ENCODE measurements at places on chromosomes 7 and 10. TPM values are rescaled to one million over a fixed set of nuclear protein-coding genes. Genes with fewer than 3 reads are reported as not detected.

DNA sequence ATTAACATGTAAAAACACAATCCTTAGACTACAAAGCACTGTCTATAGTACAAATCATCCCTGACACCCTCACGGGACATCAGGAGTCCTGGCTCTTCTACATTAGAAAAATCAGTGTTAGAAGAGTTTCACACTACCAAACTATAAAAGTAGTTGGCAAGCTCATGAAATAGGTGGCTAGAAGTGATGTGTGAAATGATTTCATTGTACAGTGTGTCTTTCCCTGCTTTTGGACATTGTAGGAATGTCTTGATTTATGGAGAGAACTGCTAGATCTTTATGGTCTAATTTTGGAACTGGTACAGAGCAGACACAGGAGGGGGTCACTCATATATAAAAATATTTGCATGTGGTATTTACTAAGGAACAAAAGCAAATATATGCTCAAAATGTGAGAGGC is 33.2 kb downstream of the SEMA3A start:
- no peaks in the 10 kb centered on the region for H3K36me3 ChIP-seq
- no peak for DNase-seq
- H3K4me3 ChIP-seq = no peak overlapping the region
- no peaks in the 10 kb centered on the region for H3K27me3 ChIP-seq

DNA sequence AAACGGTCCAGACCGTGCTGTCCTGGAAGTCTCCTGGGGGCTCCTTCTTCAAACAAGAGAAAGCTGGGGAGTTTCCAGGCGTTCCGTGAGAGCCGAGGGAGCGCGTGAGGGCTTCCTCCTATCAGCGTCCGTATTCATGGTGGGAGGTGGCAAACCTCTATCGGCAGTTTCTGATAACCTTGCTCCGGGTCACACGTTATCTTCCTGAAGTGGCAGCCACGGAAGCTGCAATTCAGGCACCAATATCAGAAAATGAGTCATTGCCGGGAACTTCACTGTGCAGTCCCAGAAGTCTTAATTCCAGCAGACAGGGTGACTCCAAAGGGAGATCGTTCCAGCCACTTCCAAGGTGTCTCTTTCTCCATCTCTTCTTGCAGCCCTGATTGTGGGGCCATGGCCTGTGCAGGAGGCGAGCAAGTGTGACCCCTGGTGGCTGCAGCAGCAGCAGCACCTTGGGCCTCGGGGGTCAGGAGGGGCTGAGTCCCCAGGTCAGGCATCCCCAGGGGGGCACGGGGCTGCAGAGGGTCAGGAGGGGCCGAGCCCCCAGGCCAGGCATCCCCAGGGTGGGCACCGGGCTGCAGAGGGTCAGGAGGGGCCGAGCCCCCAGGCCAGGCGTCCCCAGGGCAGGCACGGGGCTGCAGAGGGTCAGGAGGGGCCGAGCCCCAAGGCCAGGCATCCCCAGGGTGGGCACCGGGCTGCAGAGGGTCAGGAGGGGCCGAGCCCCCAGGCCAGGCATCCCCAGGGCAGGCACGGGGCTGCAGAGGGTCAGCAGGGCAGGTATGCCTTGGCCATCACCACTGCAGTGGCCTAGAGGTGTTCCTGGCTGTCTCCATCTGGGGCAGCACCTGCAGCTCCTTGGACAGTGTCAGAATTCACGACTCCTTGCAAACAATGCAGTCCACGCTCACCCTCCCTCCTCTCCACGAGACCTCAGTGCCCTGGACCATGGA is 538.7 kb downstream of the DNAJB6 start:
- no peak overlapping the region for H3K4me3 ChIP-seq
- H3K27me3 ChIP-seq = peaks cover 2% of the 10 kb centered on the region
- H3K4me1 ChIP-seq = peaks cover 4% of the 10 kb centered on the region
- H3K36me3 ChIP-seq = peaks cover 31% of the 10 kb centered on the region
- DNase-seq = peak; percentile 56

DNA sequence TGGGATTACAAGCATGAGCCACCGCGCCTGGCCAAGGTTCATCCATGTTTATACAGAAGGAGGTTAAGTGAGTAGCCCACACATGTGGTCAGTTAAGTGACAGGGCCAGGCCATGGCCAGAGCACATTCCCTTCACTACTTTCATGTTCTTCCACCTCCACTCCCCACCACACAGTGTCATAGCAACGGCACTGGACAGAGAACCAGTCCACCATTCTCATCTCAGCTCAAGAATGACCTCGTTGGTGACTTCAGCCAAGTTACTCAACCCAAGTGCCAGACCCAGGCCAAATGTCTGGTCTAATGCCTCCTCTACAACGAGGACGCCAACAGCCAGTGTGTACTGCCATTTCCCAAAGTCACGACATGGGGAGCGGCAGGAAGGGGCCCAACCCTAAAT is 62.4 kb downstream of the INHBA start:
- peaks cover 9% of the 10 kb centered on the region for H3K36me3 ChIP-seq
- DNase-seq = no peak
- peaks cover 24% of the 10 kb centered on the region for H3K4me1 ChIP-seq
- no peak overlapping the region for H3K27ac ChIP-seq

DNA sequence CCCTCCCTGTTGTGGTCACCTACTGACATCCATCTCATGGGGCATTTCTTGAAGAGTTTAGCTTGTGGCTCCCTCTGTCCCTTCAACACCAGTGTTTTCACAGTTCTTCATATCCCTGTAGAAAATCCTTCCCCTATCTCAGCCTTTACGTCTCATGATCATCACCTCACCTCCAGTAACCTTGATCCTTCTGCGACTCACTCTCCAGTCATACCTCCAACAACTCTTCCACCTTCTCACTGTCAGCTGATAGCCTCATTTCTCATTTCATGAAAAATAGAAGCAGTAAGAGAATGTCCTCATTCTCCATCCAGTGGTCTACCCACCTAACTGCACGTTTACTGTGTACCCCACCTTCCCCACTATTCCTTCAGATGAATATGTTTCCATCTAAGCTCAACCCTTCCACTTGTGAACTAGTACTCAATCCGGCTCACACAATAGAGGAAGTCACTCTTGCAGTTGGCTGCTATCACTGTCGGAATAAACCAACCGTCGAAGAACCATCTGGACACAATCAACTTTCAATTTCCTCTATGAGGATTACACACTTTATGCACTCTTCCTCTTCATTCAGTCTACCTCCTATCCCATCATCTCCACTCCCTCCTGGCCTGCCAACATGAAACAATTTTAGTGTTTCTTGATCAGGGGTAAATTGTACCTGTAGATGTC is 256.0 kb downstream of the AHR start:
- no peaks in the 10 kb centered on the region for H3K36me3 ChIP-seq
- H3K27ac ChIP-seq = no peak overlapping the region
- no peaks in the 10 kb centered on the region for H3K27me3 ChIP-seq
- H3K4me3 ChIP-seq = no peak overlapping the region

The PAPSS2 gene
- 22.1 TPM for total RNA-seq

The IFIT2 gene
- total RNA-seq = 0.07 TPM

GRCh38 chr10:101011517-101012423 is 12.2 kb downstream of the LZTS2 start:
- peaks cover 24% of the 10 kb centered on the region for H3K27me3 ChIP-seq
- H3K4me1 ChIP-seq = peaks cover 30% of the 10 kb centered on the region
- no peak overlapping the region for H3K27ac ChIP-seq
- peak; percentile 49 for DNase-seq
- H3K36me3 ChIP-seq = no peaks in the 10 kb centered on the region

The SPAM1 gene
- total RNA-seq = not detected

The UCMA gene
- total RNA-seq = 1.9 TPM

DNA sequence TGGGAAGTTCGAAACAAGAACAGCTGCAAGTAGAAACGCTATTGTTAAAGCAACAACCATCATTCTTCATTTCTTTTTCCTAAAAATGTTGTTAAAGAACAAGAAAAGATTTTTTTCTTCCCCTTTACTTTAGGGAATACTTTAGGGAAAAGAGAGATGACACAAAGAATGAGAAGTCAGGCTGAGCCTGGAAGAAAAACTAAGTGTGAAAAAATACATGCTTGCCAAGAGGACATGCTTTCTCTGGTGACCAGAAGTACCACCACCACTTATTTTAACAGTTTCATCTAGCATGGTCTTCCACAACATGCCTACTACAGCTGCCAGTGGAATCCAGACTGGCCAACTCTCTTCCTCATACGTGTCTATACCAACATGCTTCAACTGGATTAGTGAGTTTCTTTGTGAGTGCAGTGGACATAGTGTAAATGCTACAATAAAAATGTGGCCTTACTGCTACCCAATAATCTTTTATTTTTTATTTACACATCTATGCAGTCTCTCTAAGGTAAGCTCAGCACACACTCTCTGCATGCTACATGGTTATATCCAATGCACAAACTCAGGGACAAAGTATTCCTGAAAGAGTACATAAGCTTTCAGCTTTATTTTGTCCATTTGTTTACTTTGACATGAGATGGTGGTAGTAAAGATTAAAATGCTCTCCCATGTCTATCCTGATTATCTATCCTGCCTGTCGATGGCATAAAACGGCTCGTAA is 196.2 kb downstream of the TAX1BP1 start:
- no peaks in the 10 kb centered on the region for H3K27me3 ChIP-seq
- H3K4me1 ChIP-seq = peaks cover 28% of the 10 kb centered on the region

- DNase-seq = peak; percentile 16
- H3K4me3 ChIP-seq = no peak overlapping the region
- H3K27ac ChIP-seq = no peak overlapping the region
- peaks cover 56% of the 10 kb centered on the region for H3K4me1 ChIP-seq
These were observed 13.5 kb downstream of the AHR start for GRCh38 chr7:17311952-17312351.

GRCh38 chr10:101896225-101896877 is 52.8 kb upstream of the KCNIP2 start:
- no peaks in the 10 kb centered on the region for H3K36me3 ChIP-seq
- no peak for DNase-seq
- H3K27ac ChIP-seq = no peak overlapping the region

DNA sequence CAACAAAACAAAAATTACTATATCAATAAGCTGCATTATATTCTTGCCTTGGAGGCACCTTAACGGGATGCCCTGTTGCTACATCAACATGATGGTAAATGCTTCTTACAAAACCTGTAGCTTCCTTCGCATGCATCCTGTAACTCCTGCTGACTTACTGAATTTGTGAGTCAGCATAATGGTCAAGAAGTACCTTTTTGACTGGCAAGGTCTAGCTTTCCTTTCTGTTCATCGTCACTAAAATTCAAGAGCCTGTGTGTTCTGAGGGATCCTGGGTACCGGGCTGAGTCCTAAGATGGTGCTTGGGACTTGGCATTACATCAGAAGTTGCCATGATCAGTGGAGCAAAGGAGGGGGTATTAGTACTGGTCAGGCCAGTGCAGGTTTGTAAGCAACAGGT is 4.9 kb downstream of the PFKFB3 start:
- H3K4me3 ChIP-seq = no peak overlapping the region
- H3K27me3 ChIP-seq = peaks cover 8% of the 10 kb centered on the region
- DNase-seq = no peak

The OPN1SW gene
- total RNA-seq = not detected

DNA sequence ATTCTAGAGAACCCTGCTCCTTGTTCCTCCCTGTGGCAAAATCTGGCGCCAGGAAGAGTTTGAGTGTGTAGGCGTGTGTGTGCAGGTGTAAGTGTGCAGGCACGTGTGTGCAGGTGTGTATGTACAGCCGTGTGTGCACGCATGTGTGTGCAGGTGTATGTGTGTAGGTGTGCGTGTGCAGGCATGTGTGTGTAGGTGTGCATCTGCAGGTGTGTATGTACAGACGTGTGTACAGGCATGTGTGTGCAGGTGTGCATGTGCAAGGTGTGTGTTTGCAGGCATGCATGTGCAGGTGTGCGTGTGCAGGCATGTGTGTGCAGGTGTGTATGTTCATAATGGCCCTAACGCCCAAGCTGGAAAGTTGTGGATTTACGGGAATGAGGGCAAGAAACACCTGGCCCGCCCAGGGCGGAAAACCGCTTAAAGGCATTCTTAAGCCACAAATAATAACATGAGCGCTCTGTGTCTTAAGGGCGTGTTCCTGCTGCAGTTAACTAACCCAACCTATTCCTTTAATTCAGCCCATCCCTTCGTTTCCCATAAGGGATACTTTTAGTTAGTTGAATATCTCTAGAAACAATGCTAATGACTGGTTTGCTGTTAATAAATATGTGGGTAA is 34.1 kb downstream of the KCTD7 start:
- no peaks in the 10 kb centered on the region for H3K4me1 ChIP-seq
- peaks cover 14% of the 10 kb centered on the region for H3K36me3 ChIP-seq
- no peaks in the 10 kb centered on the region for H3K27me3 ChIP-seq
- H3K4me3 ChIP-seq = no peak overlapping the region
- DNase-seq = no peak

- peaks cover 27% of the 10 kb centered on the region for H3K4me1 ChIP-seq
- H3K27me3 ChIP-seq = peaks cover 4% of the 10 kb centered on the region
- H3K27ac ChIP-seq = no peak overlapping the region
These were observed 7.0 kb upstream of the SERPINE1 start for GRCh38 chr7:101119876-101120275.

- no peak overlapping the region for H3K27ac ChIP-seq
- H3K27me3 ChIP-seq = no peaks in the 10 kb centered on the region
- H3K36me3 ChIP-seq = peaks cover 13% of the 10 kb centered on the region
- H3K4me1 ChIP-seq = no peaks in the 10 kb centered on the region
- DNase-seq = no peak
- no peak overlapping the region for H3K4me3 ChIP-seq
These were observed 19.9 kb downstream of the CASD1 start for GRCh38 chr7:94529516-94529915.

Data from WTC11 (cell line).